Right forelimb (tissue), 1 donor: ENCODE measurements at places on chromosomes 13 and 19.

DNA sequence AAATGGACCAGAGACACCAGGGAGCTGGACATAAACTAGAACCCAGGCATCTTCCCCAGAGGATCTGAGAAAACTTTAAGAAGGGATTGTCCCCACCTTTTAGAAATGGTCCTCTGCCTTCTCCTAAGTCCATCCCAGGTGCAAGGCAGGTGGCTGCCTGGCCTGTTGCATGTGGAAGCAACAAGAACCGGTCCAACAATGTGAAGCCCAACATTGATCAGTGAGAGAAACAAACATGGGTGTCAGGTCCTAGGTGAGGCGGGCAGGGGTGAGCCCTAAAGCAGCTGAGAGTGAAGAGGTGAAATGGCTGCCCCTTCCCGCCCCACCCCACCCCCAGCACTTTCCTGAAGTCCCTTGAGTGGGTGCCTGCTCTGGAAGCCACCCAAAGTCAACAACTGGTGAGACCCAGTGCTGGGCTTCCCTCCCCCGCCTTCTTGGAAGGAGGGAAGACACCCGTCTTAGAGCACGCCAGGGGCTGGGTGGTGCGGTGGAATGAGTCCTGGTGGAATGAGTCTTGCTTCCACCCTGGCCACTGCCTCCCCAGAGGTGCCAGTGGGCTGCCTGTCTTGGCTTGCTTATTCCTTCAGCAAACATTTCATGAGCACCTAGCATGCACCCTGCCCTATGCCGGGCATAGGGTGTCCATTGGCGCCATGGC is 1.7 kb downstream of the AP1M1 start:
- DNase-seq, result no peak

DNA sequence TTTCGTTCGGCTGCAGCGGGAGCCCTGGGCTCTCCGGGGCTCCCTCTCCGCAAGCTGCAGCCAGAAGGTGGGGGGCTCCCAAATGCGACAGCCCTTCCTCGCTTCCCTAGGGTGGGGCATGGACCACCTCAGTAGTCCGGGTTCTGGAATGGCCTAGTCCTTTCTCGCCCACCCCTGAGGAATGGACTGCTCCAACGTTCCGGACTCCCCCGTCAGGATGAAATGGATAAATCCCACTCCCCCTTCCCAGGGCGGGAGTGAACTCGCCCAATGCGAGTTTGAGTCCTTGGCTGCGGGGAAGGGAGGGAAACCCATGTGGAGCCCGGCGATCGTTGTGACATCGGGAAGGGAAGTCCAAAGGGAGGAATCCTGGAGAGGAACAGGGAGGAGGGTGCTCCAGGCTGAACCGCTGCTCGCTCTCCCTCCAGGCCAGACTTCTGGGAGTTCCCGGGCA is 5.5 kb downstream of the HRC start:
- DNase-seq, result peak; percentile 92

DNA sequence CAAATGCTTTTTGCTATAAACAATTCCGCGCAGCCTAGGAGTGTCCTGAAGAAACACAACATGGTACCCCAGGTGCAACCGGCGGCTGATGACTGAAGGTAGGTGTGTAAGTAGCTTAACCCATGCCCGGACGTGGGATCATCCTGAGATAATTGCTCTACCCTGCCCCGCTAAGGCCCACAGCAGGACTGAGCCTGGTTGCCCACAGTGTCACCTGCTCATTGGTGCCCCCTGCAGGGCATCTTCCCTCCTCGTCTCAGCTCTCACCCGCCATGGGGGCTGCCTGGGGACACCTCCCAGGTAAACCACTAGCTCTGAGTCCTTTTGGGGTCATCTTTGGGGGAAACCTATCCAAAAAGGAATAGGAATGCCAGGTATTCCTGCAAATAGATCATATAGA is 22.3 kb downstream of the TMEM161A start:
- DNase-seq, result peak; percentile 45

- no peak for DNase-seq
Observed at GRCh38 chr13:51704399-51705313, 99.3 kb downstream of the DHRS12 start.

DNA sequence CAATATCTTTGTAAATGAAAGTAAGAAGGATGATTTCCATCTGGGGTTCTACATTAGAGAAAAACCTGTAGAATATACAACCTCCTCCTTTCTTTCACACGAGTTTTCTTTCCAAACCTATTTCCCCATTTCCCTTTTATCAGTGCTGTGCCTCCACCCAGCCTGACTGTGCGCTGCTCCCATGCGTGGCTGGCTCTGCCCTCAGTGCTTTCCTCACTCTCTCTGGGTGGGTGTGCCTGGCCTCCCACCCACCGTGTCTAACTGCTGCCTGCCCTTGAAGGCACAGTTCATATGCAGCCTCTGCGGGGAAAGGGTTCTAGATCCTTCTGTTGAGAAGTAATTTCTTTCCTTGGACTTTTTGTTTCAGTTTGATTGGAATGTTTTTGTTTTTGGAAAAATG is 70.7 kb downstream of the PCCA start:
- no peak for DNase-seq

- DNase-seq, result peak; percentile 92
Observed at GRCh38 chr13:112587764-112588489, at the start of gene TUBGCP3. TSS of gene TUBGCP3 (minus strand) at chr13:112588153. CDS start at chr13:112587980, 173 bp downstream.

DNA sequence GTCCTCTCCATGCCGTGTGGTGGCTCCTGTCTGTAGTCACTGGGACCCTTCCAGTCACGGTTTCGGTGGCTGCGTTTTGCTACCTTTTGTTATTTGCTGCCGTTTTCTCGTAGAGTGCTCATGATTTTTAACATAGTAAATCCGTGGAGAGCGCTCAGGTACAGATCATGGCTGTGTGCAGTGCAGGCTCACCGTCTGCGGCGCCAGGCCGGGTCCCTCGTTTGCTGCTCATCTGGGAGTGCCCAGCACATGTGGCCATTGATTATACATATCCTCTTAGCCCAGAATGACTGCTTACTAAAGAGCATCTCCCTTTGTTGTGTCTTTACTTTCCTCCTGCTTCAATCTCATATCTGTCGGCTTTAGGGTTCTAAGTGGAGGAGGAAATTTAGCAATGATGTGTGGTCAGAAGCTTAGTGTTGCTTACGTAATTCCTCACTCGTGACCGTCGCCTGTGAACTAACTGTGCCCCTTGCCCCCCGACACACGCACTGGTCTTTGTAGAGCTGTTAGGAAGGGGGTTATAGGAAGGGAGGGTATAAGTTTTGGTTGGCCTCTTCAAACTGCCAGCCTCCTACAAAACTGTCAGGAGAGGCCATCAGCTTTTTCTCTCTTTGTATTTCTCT is 31.8 kb downstream of the TFDP1 start:
- no peak for DNase-seq

GRCh38 chr13:77725071-77725470 is 27.6 kb downstream of the SLAIN1 start:
- DNase-seq, result no peak

DNA sequence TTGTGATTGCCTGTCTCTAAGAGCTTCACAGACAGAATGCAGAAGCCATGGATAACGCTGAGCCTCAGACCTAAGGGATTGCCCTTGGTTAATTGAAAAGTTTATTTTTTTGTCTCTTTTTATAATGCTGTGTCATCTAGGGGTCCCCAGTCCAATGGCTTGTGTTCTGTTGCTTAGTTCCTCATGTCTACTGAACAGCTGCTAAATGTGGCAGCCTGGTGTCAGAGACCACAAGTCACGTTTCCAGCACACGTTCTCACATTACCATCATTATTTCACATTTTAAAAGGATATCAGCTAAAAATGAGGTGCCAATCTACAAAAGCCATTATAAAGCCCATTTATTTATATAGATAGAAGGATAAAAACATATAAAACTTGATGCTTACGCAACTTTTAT is 1362.0 kb downstream of the PCDH9 start:
- no peak for DNase-seq

DNA sequence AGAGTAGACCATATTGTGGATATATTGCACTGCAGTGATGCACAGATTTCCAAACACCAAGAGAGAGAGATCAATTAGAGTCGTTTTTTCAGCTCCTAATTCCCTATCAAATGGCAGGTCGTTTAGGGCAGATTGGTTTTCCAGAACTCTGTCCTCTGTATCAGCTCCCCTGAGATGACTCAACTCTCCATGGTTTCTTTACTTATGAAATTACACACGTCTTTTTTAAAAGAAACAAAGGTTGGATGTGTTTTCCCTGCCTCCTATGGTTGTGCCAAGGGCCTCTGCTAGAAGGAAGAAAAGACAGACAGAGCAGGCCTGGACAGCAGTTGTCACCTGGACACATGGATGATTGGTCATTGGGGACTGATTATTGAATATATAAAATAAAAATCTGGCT is 478.1 kb upstream of the NBEA start:
- DNase-seq, result no peak
